Brain pericyte (primary cell): ENCODE measurements at places on chromosomes 2 and 18.

GRCh38 chr2:158489366-158490112 is 32.8 kb downstream of the PKP4 start:
- no peak for DNase-seq

DNA sequence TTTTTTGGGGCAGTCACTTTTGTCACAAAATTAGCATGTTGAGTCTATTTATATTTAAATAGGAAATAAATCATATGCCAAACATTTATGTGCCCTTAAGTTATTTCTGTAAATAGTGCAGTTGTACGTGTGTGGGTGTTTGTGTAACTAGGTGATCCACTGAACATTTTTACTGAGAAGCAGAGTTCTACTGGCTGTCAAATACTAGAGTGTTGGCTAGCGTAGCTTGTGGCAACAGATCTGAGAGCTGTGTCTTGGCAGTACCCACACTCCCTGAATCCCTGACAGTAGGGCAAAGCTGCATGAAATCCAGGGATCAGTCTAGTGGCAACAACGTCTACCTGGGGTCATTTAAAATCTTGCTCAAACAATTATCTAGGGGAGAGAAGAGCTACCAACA is 273.1 kb upstream of the SLC8A1 start:
- no peak for DNase-seq

DNA sequence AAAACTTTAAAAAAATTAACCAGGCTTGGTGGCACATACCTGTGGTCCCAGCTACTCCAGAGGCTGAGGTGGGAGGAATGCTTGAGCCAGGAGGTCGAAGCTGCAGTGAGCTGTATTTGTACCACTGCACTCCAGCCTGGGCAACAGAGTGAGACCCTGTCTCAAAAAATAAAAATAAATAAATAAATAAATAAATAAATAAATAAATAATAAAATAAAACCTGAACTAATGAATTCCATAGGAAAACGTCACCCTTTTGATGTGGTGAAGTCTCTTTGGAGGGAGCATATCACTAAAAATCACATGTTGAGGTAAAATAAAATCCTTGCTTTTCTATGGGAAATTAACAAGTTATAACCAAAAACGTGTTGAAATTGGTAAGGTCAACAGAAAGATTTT is 29.6 kb upstream of the ITGAV start:
- DNase-seq, result no peak

DNA sequence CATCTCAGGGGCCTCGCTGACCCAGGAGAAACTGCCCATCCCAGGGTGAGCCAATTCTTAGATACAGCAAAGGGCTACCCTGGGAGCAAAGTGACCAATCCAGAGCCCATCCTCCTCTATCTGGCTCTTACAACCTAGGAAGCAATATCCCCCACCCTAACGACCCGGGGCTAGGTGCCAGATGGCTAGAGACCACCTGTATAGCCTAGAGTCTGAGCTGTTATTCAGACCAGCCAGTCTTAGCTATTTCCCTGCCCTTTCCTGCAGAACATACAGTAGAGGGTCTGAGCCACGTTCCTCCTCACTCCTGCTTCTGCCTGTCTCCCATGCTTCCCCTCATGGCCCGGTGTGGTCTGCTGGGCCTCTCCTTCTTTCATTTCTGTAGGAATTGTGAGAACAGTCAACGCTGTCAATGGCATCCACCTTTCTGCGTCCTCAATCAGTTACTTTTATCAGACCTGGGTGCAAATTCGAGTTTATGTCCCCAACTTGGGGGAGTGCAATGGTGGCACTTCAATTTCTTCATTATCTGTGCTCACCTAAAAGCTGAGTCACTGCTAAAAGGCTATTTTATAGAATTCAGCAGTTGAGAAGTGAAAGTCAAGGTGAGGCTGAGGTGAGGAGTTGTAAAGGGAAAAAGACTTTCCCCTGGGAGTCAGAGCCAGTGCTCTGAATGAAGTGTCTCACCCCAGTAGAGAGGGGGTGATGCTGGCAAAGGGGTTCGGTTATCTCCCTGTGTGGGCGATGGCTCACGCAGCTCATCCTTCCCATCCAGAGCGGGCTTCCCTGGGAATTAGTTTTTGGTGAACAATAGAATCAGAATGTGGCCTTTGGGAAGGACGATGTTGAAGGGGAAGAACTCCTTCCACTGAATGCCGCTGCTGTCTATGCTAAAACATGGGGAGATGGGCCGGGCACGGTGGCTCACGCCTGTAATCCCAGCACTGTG is 42.4 kb downstream of the LONRF2 start:
- DNase-seq, result no peak

- DNase-seq, result no peak
These were observed 234.3 kb downstream of the CALCRL start for GRCh38 chr2:187213798-187214197.

GRCh38 chr2:238848976-238849853 is 1.3 kb downstream of the TWIST2 start:
- no peak for DNase-seq

- DNase-seq, result no peak
These were observed 154.2 kb downstream of the LTBP1 start for GRCh38 chr2:33100921-33101320.

DNA sequence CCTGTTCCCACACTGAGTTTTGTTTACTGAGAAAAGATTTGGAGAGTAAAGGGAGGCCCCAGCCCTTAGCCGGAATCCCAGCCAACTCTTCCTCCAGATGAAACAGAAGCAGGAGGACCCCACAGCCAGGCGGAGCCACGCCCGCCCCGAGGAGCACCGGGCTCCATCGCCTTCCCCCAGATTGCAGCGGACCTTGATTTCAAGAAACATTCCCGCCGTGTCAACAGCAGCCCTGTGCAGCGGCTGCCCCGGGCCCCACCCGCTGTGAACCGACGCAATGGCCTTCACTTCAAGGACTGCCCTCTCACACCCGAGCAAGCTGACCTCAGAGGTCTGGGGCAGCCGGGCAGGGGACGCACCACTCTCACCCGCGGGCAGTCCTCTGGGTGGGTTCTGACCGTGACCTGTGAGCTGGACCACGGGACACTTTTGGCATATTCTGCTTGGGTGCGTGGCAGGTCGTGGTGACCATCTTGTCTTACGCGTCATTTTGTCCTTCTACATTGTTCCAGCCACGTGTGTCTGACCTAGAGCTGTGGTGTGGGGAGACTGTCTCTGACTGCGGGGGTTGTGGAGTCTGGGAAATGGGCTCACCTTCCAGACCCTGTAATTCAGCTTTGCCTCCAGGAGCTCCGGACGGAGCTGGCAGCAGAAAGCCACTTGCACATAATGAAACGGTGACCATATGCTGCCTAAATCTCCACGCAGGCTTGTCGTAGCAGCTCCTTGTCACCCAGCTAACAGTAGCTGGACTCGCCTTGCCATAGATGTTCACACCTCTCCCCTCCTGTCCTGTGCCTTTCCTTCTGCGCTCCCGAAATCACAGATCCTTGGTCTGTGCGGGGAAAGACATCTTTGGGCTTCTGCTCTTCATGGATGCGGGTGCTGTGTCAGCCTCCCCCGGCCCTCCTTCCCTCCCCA is 32.0 kb upstream of the INHBB start:
- DNase-seq, result no peak
